Fibroblast of the aortic adventitia (primary cell): ENCODE measurements at places on chromosomes 3 and 15. TPM values are rescaled to one million over a fixed set of nuclear protein-coding genes. Genes with fewer than 3 reads are reported as not detected.
A peak's percentile ranks its signal among the peaks of the same experiment; 100 is the strongest.

DNA sequence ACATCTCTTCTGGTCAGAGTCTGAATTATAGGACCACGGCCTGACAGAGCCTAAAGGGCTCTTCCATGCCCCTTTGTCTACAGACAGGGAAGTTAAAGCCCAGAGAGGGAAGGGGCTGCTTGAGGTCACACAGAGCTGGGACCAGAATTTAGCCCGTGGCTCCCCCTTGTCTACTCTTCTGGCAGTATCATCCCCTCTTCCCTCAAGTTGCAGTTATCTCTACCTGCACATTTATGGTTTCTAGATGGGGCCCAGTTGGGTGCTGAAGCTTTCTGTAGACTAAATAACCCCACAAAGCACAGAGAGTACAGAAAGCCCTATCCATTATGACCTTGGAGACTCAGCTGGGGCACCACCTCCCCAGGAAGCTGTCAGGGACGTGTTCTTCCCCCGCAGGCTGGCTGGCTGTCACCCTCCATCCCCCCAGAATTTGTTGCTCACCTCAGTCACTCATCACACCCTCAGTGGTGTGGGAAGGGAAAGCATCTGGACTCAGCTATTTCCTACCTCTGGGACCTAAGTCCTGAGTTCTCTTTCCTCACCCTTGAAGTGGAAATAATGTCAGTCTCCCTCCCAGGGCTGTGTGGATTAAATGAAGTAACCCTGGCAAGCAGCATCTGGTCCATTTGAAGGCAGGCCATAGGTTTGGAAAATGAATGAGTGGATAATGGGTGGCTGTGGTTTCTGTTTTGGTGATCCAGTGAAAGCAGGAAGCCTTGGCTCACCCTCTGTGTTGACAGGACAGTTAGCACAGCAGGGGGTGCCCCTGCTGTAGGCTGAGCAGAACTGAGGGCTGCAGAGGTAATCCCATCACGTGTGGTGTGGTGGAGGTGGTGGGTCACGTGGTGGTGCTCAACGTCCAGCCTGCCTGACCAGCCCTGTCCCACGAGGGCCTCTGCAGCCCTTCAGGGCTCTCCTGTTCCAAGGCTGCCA, 16.3 kb downstream of the ACOX2 start:
- DNase-seq: no peak

IDH3A gene
- total RNA-seq: 53.8 and 60.8 TPM in 2 replicates

GRCh38 chr3:138465925-138466324, 31.5 kb downstream of the ESYT3 start:
- no peak for DNase-seq

GRCh38 chr3:150458001-150458400, 49.9 kb downstream of the TSC22D2 start:
- peak; percentile 76 for DNase-seq

DNA sequence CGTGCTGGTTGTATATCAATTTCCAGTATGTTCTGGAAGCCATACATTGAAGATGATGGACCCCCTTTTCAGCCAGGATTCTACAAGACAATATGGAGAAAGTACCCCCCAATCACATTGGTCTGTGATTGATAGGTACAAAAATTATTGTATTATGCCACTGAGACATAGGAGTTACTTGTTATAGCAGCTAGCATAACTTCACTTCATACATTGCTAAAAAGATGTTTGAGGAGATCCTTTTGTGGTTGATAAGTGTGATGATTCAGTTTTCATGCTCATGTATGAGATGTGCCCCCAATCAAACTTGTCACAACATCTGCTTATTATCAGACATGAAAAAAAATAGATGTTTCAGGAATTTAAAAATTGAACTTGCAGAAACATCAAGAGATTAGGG, 66.0 kb downstream of the GPD1L start:
- DNase-seq: no peak

DNA sequence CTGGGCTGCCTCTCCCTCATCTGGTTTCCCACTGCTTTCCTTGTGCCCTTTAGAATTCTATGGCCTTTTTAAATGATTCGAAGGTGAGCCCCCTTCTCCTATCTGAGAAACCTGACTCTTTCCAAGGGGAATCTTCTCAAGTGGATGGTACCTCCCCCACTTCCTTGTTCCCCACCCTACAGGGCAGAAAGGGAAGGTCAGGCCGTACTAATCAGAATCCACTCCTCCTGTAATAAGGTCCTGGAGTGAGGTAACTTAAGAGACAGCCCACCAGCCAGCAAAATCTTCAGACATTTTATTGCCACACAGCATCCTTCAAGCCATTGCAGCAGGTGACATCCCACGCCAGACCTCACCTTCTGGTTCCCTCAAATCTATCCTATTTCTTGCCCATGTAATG, 84.5 kb downstream of the MINAR1 start:
- no peak for DNase-seq

DNA sequence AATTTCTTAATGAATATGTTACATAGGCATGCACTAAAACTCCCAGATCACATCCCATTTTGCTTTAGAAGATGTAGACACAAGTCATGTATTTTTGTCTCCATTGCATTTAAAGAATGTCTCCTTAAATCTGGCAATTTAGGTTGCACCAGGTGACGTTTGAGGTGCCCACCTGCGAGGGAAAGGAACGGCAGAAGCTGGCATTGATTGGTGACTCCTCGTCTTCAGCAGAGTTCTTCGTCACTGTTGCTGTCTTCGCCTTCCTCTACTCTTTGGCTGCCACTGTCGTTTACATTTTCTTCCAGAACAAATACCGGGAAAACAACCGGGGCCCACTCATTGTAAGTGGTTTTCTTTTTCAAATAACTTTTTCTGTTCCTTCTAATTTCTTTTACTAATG, 96.1 kb upstream of the SNTN start:
- DNase-seq: no peak

GRCh38 chr3:133161656-133162055, 123.5 kb downstream of the TMEM108 start:
- no peak for DNase-seq

- DNase-seq: no peak
Observed at GRCh38 chr3:49794926-49795905, 4.5 kb downstream of the CDHR4 start.

ATP8B4 gene
- total RNA-seq: 0.99 and 1.1 TPM in 2 replicates

LRRC34 gene
- total RNA-seq: 7.4 and 15.0 TPM in 2 replicates

GRCh38 chr3:97686258-97686657, 78.3 kb upstream of the ARL6 start:
- DNase-seq: no peak

- no peak for DNase-seq
Observed at GRCh38 chr15:62564886-62565633, 400.0 kb upstream of the C2CD4B start.

DNA sequence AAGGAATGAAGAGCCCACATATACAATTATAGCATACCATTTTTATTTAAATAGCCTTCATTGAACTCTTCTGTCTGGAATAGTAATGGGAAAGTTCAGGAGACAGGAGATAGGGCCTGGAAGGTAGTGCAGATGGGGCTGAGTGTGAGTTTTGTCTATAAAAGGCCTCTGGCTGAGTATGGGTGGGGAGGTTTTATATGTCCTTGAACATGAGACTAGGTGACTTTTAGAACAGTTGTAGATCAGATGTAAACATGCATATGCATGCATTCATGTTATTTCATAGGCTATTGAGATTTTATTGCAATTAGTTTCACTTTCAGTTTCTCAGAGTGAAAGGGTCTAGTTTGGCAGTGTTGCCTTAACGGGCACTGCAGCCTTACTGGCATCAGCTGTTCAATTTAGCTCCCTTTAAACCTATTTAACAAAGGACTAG, 27.1 kb downstream of the CGGBP1 start:
- DNase-seq: peak; percentile 46

DNA sequence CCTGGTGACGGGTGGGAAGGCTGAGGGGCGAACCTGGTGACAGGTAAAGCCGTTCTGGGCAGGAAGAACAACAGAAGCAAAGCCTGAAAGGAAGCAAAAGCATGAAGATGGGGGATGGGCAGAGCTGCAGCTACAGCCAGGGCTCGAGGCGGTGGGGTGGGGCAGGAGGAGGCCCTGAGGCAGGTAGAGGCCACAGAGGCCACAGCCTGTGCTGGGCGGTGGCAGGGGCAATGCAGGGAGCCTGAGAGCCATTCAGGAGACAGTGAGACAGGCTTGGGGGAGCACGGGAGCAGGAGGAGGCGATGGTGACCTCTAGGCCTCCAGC, 8.2 kb downstream of the PCSK6 start:
- no peak for DNase-seq

DNA sequence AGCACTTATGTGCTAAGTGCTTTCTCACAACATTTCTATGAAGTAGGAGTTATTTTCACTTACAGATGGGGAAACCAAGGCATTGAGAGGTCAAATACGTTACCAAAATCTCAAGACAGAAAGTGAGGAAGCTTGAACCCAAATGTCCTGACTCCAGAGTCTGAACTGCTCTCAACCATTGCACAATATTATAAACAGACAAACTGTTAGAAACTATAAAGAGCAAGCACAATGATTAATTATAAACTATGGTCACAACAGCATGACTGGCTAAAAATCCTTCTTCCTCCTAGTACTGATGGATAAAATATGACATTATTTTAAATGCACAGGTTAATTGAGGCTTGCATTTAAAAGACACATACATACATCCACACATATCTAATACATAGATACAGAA, 77.9 kb upstream of the ASB14 start:
- no peak for DNase-seq

- peak; percentile 27 for DNase-seq
Observed at GRCh38 chr3:181694805-181695660, 16.7 kb upstream of the SOX2 start.

DNA sequence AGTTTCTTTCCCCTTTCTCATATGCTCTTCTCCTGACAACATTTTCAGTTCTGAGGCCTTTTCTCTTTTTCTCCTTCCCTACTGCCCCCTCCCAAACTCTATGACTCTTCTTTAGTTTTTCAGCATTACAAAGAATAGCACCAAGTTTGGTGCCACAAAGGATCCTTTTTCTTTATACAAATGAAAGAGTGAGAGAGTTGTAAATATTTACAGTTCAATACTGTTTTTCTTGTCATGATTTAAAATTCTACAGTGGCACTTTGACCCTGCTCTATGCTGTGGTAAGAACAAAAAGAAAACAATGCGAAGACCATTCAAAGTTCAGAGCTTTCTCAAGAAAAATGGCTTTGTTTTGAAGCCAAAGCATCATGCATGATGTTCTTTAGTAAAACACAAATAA, 667.9 kb upstream of the SGO1 start:
- no peak for DNase-seq

DNA sequence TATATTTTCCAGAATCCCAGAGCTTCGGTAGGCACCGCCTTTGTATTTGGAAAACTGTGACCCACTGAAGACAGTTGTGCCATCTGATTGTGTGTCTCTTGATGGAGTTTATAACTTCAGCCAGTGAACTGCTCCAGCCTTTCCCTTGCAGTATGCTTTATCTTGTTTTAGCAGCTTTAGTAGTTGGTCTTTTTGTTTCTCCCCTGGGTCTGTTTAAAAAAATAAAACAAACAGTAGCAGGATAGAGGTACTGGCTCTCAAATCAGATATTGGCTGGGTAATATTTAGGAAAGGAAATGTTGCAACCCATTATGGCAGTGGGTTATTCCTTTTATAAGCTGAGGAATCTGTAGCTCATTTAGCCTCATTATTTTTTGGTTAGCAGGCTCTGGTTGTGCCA, 151.5 kb upstream of the BFSP2 start:
- no peak for DNase-seq

GRCh38 chr3:140187656-140188221, 252.8 kb downstream of the CLSTN2 start:
- DNase-seq: no peak

GRCh38 chr3:106473576-106474475, 605.0 kb upstream of the CBLB start:
- no peak for DNase-seq

DNA sequence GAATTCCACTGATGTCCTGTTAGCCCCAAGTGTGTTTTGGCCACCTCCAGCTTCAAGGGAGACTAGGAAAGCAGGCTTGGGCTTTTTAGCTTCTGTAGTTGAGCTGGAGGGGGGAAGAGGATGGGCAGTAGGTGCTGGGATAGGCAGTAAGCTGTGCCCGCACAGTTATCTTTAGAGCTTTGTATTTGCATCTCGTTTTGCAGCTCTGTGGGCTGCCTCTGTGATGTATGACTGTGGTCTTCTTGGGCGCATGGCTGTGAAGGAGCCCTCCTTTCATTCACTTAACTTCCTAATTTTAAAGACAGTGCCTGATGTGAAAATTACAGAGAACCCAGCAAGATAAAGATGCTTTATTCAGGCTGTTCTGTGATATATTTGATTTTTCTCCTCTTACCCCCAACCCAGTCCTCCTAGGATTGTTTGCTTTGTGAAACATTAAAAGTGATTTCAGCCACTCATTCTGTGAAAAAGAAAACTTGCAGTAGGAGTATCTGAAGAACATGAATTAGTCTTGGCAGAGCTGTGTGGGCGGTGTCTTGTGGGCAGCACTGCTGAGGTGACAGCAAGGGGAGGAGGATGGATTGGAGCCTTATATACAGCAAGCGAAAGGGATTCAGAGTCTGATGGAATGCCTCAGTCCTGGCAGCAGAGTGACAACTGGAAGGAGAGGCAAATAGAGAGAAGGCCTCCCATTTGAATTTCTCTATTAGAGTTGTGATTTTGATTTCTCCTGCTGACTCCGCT, 74.3 kb downstream of the LARS2 start:
- peak; percentile 8 for DNase-seq

GRCh38 chr3:134299185-134299887, 48.7 kb upstream of the RYK start:
- peak; percentile 74 for DNase-seq

CCR9 gene
- not detected in 2 replicates for total RNA-seq

- DNase-seq: peak; percentile 36
Observed at GRCh38 chr15:22887157-22887951, 48.9 kb downstream of the NIPA2 start.

- peak; percentile 57 for DNase-seq
Observed at GRCh38 chr15:64653757-64654156, 121.6 kb downstream of the RBPMS2 start.

DNA sequence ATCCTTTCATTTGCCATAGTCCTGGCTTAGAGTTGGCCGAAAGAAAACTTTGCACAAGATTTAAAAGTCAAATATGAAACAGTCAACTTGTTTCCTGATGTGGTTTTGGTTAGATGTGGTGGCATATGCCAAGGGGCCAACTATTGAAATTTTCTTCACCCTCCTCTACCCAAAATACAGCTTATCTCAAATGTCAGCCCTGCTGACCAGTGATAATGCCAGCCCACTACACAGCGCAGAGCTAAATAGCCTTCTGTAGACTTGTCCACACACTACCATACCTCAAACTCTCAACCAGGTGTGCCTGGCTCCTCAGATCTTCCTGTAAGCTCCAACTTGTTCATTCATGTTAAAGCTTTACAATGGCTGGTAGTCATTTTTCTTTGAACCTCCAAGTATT, 368.5 kb upstream of the STAC start:
- no peak for DNase-seq

GRCh38 chr15:90599644-90600043, 69.9 kb downstream of the CRTC3 start:
- DNase-seq: no peak

SNRK gene
- 17.3 and 24.9 TPM in 2 replicates for total RNA-seq

DNA sequence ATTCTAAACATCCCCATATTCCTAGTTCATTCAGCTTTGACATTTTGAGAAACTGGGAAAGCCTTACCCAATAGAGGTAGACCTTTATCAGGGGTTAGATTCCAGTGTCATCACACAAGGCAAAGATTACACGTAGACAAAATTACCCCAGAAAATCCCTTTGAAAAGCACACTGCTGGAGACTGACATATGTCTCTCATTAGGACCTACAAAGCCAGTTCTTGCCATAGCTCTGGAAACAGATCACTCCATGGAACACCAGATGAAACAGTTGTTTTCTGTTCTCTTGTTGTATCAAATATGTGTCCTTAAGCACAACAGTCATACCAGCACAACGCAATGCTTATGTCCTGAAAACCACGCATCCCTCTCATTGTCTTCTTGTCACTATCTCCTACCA, 44.7 kb downstream of the RARB start:
- DNase-seq: no peak

- no peak for DNase-seq
Observed at GRCh38 chr3:193640165-193640715, 47.2 kb downstream of the OPA1 start.
